ENCODE measurements at places on chromosomes 2 and 18. TPM values are rescaled to one million over a fixed set of nuclear protein-coding genes. Genes with fewer than 3 reads are reported as not detected.

- DNase-seq, result no peak
These were observed 16.2 kb upstream of the MAPRE2 start for GRCh38 chr18:35024965-35025364.

GRCh38 chr2:79375817-79376216, 137.0 kb upstream of the CTNNA2 start:
- no peak for DNase-seq

DTNB gene
- 32.2 TPM for total RNA-seq

DNA sequence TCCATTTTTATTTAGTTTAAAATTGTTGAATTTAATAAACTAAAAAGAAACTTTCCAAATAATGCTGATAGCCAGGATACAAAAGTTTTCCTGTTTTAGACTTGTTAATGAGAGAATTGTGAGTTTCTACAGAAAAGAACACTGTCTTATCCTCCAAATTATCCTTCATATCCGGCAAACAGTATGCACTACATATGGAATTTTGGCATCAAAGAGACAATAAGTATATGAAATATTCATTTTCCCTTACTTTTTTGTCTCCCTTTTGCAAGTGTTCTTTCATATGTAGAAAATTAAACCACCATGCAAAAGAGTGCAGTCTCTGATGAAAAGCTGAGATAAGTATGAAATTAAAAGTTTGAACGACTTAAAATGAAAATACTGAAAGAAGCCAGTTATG, 159.4 kb downstream of the UBE2E3 start:
- DNase-seq, result no peak

CNTNAP5 gene
- not detected for total RNA-seq

TMEM169 gene
- total RNA-seq, result 0.57 TPM

GRCh38 chr2:191209340-191209739, 35.9 kb upstream of the MYO1B start:
- no peak for DNase-seq

- no peak for DNase-seq
These were observed 79.1 kb downstream of the MOGAT1 start for GRCh38 chr2:222750533-222750932.

DNA sequence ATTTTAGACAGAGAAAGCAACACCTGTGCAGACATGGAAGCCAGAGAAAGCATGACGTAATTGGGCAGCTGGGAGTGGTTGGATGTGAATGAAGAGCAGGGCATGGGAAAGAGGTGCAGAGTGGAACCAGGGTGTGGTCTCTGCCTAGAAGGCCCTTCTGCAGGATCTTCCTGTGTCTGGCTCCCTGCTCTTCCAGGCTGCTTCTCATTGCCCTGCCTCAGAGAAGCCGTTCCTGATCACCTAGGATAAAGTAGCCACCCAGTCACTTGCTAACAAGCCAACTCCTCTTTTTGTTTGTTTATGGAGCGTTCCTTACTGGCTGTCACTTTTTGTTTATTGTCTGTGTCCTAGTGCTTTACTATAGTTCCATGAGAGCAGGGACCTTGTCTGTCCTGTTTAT, 28.5 kb downstream of the GALNT1 start:
- no peak for DNase-seq

BCL11A gene
- 167 TPM for total RNA-seq

TMEM150A gene
- total RNA-seq, result 1.1 TPM

RIT2 gene
- not detected for total RNA-seq

DNA sequence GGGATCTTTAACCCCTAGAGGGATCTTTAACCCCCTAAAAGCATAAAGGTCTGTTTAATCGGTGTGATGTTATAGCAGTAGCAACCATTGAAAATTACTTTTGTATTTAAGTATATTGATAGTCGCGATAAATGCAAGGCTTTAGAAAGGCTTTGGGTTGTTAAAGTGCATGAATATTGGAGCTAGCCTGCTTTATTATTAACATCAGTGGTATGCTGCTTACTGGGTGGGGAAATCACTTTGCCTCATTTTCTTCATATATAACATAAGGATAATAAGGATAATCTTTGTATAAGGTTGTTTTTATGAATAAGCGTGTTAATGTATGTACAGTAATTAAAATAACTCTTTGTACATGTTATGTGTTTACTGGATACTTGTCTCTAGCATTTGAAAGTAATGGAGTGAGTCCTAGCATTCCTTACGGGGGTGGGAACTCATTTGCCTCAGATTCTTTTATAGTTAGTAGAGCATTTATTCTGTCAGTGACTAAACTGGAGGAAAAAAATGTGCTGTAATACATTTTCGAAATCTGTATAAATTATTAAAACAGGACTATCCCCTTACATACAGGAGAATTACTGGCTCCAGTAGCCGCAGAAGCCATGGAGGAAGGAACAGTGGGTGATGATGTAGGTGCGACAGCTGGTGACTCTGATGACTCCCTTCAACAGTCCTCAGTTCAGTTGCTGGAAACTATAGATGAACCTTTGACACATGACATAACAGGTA, 122.2 kb downstream of the BIRC6 start:
- DNase-seq, result no peak

DNA sequence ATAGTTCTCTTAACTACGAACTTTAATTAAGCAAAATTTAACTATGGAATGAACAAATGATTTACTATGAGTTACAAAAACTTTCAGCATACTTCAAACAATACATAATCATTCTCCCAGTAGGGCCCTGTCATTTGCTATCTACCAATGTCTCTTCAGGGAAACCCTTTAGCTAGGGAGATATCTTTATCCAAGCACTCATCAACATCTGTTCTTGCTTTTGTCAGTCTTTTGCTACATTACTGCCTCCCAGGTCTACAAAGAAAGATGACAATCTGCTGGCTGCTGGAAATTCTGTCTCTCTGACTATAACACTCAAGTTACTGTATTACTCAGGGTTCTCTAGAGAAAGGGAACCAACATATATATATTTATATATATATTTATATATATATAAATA, 1626.3 kb upstream of the CELF4 start:
- no peak for DNase-seq

- no peak for DNase-seq
These were observed 39.8 kb downstream of the LYPD6 start for GRCh38 chr2:149370061-149370775.

- no peak for DNase-seq
These were observed 75.8 kb downstream of the RTP5 start for GRCh38 chr2:241945311-241945710.

EIF2B4 gene
- 32.9 TPM for total RNA-seq

DNA sequence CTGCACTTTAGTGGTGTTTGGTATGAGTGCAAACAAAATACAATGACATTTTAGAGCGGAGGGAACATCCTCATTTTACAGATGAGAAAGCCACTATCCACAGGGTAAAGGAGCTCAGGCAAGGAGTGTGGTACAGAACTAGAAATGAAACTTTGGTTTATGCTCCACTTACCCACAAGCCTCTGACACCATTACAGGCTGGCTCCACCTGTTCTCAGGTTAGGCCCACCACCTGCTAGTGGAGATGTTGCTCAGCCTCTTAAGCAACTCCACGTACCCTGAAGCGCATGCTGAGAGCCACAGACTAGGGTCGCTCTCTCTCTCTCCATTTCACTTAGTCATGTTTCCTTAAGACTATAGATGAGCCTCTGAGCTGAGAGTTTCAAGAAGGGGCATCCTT, 130.0 kb downstream of the MBD2 start:
- DNase-seq, result no peak

HSPD1 gene
- 702 TPM for total RNA-seq

CNNM3 gene
- total RNA-seq, result 18.2 TPM

DNA sequence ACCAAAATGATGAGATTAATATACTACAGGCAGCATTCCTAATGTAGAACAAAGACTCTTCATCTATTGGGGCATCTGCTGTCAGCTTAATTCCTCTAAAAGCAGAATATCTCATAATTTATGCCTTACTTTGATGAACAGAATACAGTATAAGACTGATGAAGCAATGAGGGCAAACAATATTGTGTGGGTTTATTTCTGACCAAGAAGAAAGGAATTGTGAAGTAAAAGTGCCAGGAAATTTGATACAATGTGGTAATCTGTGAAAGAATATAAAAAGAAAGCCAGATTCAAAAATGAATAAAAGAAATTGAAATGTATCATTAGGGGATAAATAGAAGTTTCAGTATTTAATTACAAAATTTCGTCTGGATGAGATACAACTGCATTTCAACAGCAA, 78.8 kb upstream of the TTC21B start:
- no peak for DNase-seq

DNA sequence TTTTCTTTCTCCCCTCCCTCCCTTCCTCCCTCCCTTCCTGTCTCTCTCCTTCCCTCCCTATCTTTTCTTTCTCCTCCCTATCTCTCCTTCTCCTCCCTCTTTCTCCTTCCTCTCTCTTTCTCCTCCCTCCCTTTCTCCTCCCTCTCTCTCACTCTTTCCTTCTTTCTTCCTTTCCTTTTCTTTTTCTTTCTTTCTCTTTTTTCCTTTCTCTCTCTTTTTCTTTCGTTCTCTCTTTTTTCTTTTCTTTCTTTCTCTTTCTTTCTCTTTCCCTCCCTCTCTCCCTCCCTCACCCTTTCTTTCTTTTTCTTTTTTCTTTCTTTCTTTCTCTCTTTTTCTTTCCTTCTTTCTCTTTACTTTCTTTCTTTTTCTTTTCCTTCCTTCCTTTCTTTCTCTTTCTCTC, 169.7 kb upstream of the LINC00305 start:
- DNase-seq, result no peak

DNA sequence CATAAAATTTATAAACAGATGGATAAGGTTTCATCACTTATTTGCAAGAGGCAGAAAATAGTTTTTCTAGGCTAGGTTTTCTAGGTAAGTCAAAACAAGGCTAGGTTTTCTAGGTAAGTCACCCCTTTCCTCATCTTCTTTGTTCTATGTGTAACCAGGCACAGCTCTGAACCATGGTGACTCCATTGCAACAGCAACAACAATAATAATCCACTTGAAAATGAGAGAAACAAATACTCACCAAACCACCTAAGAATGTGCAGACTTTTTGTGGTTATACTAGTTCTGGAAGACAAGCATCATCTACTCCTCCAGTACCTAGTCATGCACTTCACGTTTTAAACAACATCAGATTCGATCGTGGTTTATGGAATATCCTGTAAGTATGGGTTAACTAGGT, 237.4 kb upstream of the ACVR2A start:
- no peak for DNase-seq

GRCh38 chr2:37343537-37344434, 644 bp upstream of the QPCT start:
- DNase-seq, result peak; percentile 47

CFAP65 gene
- total RNA-seq, result not detected

CCDC178 gene
- not detected for total RNA-seq

- no peak for DNase-seq
These were observed 174.1 kb downstream of the ANKRD44 start for GRCh38 chr2:197136452-197136851.

DNA sequence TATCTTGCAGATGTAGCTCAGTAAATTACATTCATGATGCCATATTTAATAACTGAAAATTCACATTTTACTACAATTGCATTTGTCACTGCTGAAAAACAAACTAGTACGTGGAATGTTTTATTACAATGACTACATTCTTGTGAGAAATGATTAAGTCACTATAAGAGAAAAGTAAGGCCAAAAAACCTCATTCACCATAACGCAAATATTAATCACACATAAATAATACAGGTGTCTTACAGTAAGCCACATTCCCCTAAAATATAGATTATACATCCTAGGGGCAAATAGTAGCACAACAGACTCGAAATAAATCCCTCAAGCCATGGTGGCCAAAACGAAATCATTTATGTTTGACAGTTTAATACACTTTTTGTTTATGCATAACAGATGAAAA, 460.6 kb downstream of the NR4A2 start:
- no peak for DNase-seq

TANC1 gene
- 0.04 TPM for total RNA-seq

RSAD2 gene
- total RNA-seq, result not detected

DNA sequence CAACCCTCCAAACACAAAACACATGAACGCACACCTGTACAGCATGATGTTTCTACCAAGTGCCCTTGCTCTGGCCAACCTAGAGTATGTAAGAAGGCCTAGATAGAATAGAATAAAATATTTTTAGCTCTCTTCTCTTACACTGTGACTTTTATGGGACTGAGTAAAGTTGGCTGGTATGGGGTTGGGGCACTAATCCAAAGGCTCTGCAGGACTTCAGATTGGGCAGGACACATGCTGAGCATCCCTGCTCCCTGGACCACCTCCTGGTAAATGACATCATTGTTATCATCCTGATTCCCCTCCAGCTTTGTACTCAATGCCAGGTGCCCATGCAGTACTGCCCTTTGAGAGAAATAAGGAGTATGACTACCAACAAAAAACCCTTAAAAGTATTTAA, 322.2 kb downstream of the SLC8A1 start:
- no peak for DNase-seq

DNA sequence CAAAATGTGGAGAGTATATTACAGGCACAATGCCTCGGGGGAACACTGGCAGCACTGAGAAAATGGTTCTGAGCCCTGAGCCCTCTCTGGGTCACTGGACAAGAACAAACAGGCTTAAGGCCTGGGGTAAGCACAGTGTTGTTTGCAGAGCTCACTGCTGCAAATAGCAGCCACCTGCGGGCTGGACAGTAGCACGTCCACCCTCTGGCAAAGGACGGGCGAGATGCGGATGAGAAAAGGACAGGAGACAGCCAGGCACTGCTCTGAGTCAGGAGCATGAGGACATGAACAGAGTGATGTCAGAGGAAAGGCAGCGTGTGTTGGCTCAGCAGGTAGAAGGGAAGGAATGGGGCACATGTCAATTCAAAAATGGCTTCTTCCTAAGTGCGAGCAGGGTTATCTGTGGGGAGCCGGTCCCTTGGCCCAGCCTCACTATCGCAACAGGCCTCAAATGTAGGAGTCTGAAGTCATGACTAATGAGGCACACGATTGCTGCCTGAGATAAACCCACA, 25.9 kb upstream of the NEB start:
- DNase-seq, result no peak

DNA sequence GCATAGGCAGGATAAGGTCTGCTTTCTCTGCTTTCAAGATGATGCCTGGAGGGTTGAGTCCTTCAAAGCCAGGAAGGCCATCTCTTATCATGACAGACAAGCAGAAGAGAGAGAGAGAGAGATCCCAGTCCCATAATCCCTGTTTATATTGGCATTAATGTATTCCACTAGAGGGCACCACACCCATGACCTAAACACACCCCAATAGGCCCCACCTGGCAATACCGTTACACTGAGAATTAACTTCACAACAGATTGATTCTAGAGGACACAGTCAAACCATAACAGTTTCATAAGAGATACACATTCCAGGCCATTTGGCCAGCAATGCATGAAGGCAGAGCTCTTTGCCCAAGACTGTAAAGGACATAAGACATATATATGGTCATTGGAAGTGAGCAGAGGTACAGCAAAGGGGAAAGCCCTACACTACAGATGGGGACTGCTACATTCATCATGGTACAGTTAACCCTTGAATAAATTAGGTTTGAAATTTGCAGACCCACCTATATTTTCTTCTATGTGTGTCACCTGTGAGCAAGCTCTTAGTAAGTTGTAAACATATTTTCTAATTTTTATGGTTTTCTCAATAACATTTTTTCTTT, 1516.1 kb downstream of the RPIA start:
- DNase-seq, result peak; percentile 86

STAT4 gene
- total RNA-seq, result not detected

- no peak for DNase-seq
These were observed 13.7 kb upstream of the NEU4 start for GRCh38 chr2:241795021-241795999.
